Mucosa of gallbladder (tissue), 1 donor: ENCODE measurements at places on chromosomes 2 and 18.

DNA sequence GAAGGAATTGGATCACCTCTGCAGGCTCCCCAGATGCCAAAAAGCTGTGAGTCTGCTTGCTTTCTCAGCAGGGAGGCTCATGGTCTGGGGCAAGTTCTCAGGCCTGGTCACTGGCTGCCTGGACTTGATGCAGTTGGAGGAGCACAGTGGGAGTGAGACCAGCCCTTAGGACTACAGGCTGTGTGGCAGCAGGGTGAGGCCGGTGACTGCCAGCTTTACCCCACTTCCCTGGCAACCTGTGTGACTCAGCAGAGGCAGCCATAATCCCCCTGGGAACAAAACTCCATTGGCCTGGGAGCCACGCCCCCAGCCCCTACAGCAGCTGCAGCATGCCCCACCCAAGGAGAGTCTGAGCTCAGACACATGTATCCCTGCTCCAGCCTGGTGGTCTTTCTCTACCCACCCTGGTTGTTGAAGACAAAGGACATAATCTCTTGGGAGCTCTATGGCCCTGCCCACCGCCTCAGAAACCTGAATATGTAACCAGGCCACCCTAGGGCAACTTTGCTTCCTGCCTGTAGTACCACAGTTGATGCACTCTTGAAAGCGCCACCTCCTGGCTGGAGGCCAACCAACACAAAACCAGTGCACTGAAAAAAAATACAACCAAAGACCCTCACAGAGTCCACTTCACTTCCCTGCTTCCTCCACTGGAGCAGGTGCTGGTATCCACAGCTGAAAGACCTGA, 106.8 kb upstream of the SPATS2L start:
- no peak for DNase-seq

GRCh38 chr2:174125090-174125489, 123.2 kb downstream of the OLA1 start:
- DNase-seq, result no peak

GRCh38 chr2:28359222-28360057, 33.2 kb upstream of the FOSL2 start:
- DNase-seq, result peak; percentile 79

GRCh38 chr2:222393733-222394267, 30.5 kb upstream of the SGPP2 start:
- DNase-seq, result no peak

- no peak for DNase-seq
Measured at GRCh38 chr2:241730671-241731293, 3.6 kb upstream of the D2HGDH start.

- DNase-seq, result no peak
Measured at GRCh38 chr2:222738312-222738711, 66.9 kb downstream of the MOGAT1 start.

DNA sequence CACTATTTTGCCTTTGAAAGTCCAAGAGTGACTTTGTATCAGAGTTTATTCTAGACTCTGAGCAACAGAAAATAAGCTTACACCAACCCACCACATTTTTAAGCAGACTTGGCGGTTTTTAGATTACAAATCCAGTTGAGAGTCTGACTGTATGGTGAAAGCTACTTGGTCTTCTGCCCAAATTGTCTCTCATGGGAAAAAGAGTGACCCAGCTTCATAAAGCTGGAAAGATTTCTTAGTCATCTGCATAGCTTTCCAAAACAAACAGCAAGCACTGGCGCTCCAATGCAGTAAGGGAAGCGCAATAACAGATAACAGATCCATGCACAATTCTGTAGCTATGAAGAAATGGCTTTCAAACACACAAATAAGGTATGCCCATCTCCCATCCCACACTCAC, 7.1 kb downstream of the DSG1 start:
- DNase-seq, result no peak

- peak; percentile 1 for DNase-seq
Measured at GRCh38 chr2:30684026-30684425, 123.2 kb downstream of the CAPN13 start.

DNA sequence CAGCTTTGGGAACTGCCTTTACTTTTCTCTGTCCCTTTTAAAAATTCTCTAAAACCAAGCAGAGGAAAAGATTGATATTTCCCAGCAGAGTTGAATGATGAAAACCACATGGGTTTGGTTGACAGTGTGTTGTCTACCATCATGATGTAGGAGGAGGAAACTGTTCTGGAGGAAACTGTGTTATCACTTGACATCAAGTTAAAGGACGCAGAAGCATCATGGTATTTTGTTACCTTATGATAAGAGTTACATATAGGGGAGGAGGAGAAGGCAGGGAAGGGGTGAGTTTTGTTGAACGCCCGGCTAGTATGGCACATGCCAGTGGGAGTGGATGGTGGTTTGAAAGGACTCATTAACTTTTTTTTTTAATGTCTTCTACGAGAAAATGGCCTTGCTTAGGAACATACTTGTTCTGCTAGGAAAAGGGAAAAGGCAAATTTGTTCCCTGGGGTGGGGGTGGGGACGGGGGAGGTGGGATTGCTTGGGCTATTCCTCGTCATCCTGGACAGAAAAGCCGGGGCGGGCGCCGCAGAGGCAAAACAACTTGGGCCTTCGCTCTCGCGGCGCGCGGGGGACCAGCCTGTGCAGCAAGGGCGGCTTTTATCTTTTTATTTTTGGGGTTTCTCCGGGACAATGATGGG, 766 bp downstream of the TMEM17 start:
- no peak for DNase-seq

DNA sequence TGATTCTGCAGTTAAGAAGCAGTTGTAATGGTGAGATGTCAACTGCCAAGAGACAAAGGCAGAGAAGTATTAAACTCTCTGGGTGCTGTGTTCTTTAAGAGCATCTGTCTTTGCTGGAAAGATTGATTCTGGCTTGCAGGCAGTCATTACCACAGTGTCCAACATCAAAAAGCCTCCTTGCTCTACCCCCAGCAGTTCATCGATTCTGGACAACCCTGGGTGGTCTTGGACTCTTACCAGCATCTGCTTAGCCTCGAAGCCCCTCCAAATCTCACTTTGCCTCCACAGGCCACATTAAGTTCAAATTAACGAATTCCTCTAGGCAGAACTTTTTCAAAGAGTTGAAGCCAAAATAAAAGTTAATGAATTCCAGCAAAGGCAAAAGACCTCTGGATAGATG, 1061.4 kb downstream of the TSN start:
- no peak for DNase-seq

DNA sequence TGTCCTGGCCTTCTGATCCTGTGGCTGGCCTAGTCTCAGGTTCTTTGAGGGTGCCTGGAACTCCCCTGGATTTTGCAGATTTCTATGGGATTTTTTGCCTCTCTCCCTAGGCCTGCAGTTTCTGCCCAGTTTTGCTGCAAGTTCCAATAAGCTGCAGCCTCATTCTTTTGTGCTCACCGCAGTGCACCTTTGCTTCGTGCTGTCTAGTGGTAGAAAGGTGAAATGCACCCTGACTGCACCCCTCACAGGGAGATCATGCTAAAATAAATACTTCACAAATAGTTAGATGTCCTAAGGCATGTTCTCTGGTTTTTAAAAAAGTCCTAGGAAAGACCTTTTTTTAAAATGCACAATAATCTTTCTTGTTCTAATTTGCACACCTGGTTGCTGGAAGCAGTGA, 72.5 kb downstream of the GNAL start:
- DNase-seq, result no peak
